ENCODE measurements at places on chromosomes 2 and 18. TPM values are rescaled to one million over a fixed set of nuclear protein-coding genes. Genes with fewer than 3 reads are reported as not detected.

DNA sequence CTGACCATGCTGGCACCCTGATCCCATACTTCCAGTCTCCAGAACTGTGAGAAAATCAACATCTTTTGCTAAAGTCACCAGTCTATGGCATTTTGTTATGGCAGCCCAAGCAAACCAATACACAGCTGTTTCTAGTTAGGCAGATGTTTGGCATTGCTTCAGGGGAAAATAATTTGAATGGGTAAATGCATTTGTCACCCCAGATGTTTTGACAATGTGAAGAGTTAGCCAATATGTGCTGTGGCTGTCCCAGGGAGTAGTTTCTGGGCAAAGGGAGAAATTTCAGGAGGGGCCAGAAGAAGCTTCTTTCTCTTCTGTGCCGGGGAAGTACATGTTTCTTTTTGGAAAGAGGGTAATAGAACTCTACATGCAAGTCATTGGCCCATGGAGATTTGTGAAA lies 619.0 kb downstream of the SLC4A3 start:
- DNase-seq: no peak

DNA sequence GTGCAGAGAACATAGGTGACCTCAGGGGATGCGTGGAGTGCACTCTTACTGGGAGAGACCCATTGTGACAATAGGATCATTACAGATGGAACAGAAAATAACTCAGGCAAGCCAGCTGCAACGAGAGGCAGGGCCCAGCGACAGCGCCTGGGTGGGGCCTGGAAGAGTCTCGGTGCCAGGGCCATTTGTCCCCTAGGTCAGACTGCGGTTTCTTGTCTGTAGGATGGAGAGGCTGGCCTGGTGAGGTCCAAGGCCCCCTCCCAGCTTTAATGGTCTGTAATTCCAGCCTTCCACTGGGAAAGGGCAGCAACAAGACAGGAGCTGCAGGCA lies 208.6 kb upstream of the APCDD1 start:
- no peak for DNase-seq

GRCh38 chr2:105258835-105259350 lies 17.4 kb downstream of the GPR45 start:
- no peak for DNase-seq

DNA sequence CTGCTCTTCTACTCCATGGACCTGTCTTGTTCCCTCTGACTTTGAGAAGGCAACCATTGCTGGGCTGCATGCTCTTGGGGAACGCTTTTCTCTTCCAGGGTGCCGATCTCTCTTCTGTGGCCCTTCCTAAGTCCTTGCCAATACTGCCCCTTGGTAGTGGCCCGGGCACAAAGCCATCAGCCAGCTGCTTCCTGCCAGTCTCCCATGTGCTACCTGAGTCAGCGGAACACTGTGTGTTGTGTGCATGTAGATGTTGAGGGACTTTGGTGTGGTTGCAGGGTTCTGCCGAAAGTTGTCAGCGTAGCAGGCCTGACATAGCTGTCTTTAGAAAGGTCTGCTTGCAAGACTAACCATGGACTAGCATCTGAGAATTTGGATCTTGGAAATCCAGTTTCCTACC lies 35.4 kb downstream of the MGAT5 start:
- DNase-seq: no peak

DNA sequence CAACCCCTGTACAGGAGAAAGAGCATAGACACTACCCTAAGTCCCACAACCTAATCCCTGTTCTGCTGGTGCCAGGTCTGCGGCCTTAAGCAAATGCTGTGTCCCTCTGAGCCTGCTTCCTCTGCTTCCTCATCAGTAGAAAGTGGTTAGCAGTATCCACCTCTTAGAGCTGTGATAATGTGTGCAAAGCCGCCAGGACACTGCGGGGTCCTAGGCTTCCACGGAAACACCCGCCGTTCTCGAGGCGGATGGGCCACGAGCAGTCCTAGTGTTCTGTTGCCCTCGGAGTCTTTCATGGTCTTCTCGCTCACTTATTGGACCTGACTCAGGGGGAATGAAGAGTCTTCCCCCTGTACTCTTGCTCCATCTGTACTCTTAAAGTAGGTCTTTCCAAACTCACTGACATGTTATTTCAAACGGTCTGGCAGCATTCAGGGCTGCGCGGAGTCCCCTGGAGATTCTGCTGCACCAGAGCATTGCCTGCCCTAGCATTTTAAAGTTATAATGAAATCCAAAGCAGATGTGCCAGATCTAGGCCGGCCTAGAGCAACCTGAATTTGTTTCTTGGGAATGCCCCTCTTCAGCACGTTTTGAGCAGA lies 107.2 kb upstream of the ZNF236 start:
- DNase-seq: no peak

GRCh38 chr2:43044093-43044681 lies 182.2 kb downstream of the ZFP36L2 start:
- DNase-seq: no peak

GRCh38 chr18:1965016-1965415 lies 606.3 kb downstream of the METTL4 start:
- DNase-seq: no peak

- no peak for DNase-seq
Measured at GRCh38 chr2:238444242-238444641, 17.5 kb downstream of the ASB1 start.

Gene SALL3
- total RNA-seq: 83.8 TPM

Gene HOXD13
- total RNA-seq: not detected

Gene HSPE1
- total RNA-seq: 333 TPM

Gene CYP27C1
- 2.9 TPM for total RNA-seq

Gene DSC1
- total RNA-seq: not detected

All from WTC11 (cell line).